Thoracic aorta (tissue), 2 donors: ENCODE measurements at places on chromosomes 16 and 17. TPM values are rescaled to one million over a fixed set of nuclear protein-coding genes. Genes with fewer than 3 reads are reported as not detected.

DNA sequence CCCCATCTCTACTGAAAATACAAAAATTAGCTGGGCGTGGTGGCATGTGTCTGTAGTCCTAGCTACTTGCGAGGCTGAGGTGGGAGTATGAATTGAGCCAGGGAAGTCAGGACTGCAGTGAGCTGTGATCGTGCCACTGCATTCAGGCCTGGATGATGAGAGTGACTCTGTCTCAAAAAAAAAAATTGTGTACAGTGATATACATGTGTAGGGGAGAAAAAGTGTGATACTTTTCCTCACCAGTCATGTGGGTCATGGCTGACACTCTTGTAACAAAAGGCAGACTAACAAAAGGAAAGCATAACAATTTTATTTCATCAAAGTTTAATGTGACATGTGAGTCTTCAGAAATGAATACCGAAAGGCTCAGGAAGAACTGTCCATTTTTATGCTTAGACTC lies 2.0 kb upstream of the ABCC12 start:
- no peaks in the 10 kb centered on the region for H3K36me3 ChIP-seq
- DNase-seq: no peak
- no peak overlapping the region for H3K27ac ChIP-seq

GRCh38 chr17:46180892-46181274 lies 12.3 kb downstream of the KANSL1 start:
- H3K27me3 ChIP-seq: no peaks in the 10 kb centered on the region
- H3K27ac ChIP-seq: no peak overlapping the region
- no peak overlapping the region for H3K4me3 ChIP-seq

- H3K36me3 ChIP-seq: peaks cover 75% of the 10 kb centered on the region
- no peaks in the 10 kb centered on the region for H3K4me1 ChIP-seq
- no peaks in the 10 kb centered on the region for H3K27me3 ChIP-seq
- no peak for DNase-seq
Observed at GRCh38 chr17:7509937-7510336, 25.8 kb downstream of the POLR2A start.

- peaks cover 34% of the 10 kb centered on the region for H3K4me1 ChIP-seq
- no peak overlapping the region for H3K27ac ChIP-seq
- no peaks in the 10 kb centered on the region for H3K36me3 ChIP-seq
- H3K4me3 ChIP-seq: no peak overlapping the region
- DNase-seq: no peak
- H3K27me3 ChIP-seq: no peaks in the 10 kb centered on the region
Observed at GRCh38 chr17:79017546-79018369, 6.2 kb upstream of the C1QTNF1 start.

GRCh38 chr17:80861418-80861815 lies 130.2 kb upstream of the CHMP6 start:
- DNase-seq: no peak
- H3K27me3 ChIP-seq: no peaks in the 10 kb centered on the region
- no peak overlapping the region for H3K4me3 ChIP-seq
- no peak overlapping the region for H3K27ac ChIP-seq
- no peaks in the 10 kb centered on the region for H3K36me3 ChIP-seq
- peaks cover 20% of the 10 kb centered on the region for H3K4me1 ChIP-seq

DNA sequence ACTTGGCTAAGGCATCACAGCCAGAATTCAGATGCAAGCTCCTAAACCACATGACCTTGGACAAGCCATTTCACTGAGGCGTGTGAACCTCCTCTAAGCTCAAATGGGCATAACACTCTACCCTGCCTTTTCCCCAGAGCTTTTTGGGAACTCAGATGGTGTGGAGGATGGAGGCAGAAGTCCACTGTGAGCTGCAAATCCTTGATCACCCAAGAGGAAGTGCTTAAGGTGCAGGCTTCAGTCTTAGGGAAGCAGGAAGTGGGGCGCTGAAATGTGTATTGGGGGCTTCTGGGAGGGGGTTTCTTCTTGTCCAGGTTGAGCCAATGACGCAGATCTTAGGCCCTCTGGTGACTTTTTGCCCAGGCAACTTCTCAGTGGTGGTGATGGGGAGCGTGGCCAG lies 12.9 kb downstream of the CIITA start:
- H3K4me1 ChIP-seq: no peaks in the 10 kb centered on the region
- H3K36me3 ChIP-seq: no peaks in the 10 kb centered on the region
- H3K4me3 ChIP-seq: no peak overlapping the region
- H3K27me3 ChIP-seq: no peaks in the 10 kb centered on the region
- DNase-seq: no peak

GRCh38 chr16:77833921-77834634 lies 45.7 kb downstream of the VAT1L start:
- no peaks in the 10 kb centered on the region for H3K27me3 ChIP-seq
- no peak overlapping the region for H3K4me3 ChIP-seq
- no peak for DNase-seq
- no peak overlapping the region for H3K27ac ChIP-seq

- DNase-seq: no peak
- no peak overlapping the region for H3K4me3 ChIP-seq
- H3K36me3 ChIP-seq: no peaks in the 10 kb centered on the region
- no peaks in the 10 kb centered on the region for H3K27me3 ChIP-seq
- H3K4me1 ChIP-seq: peaks cover 15% of the 10 kb centered on the region
- H3K27ac ChIP-seq: no peak overlapping the region
Observed at GRCh38 chr16:30903596-30903995, 7.2 kb downstream of the CTF1 start.

GRCh38 chr16:88570691-88571092 lies 489 bp downstream of the ZC3H18 start:
- peaks cover 23% of the 10 kb centered on the region for H3K4me1 ChIP-seq
- DNase-seq: no peak
- H3K36me3 ChIP-seq: no peaks in the 10 kb centered on the region

- H3K27me3 ChIP-seq: no peaks in the 10 kb centered on the region
- H3K27ac ChIP-seq: no peak overlapping the region
- H3K4me1 ChIP-seq: peaks cover 45% of the 10 kb centered on the region
- DNase-seq: no peak
- no peak overlapping the region for H3K4me3 ChIP-seq
Observed at GRCh38 chr16:24996301-24996700, 18.9 kb downstream of the ARHGAP17 start.

DNA sequence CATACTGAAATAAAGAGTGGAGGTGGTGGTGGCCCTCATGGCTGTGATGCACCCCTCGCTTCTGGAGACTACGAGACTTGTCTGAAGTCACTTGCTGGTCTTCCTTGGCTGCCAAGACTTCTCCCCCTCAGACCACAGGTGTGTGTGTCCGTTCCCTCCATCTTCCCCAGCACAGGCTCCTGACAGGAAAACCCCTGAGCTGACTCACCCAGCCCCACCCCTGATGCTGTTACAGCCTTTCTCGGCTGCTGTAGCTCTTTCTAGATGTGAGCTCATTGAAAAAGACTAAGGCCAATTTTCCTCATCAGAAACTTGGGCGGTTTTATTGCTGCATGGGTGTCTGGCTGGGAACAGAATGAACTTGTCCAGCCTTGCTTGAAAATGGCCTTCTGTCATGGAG lies 296.9 kb downstream of the TMEM114 start:
- DNase-seq: no peak
- no peaks in the 10 kb centered on the region for H3K4me1 ChIP-seq
- H3K4me3 ChIP-seq: no peak overlapping the region
- no peaks in the 10 kb centered on the region for H3K27me3 ChIP-seq
- H3K36me3 ChIP-seq: no peaks in the 10 kb centered on the region

SLC16A6 gene
- 0.41 TPM for total RNA-seq
